ENCODE measurements at places on chromosomes 4 and X. TPM values are rescaled to one million over a fixed set of nuclear protein-coding genes. Genes with fewer than 3 reads are reported as not detected.

CDS1 gene
- 2.2 TPM for total RNA-seq

HMX1 gene
- total RNA-seq = not detected

EDA gene
- 2.1 TPM for total RNA-seq

BMP2K gene
- 7.3 TPM for total RNA-seq

TRPC5OS gene
- total RNA-seq = not detected

CBR4 gene
- 22.4 TPM for total RNA-seq

GABRG1 gene
- total RNA-seq = not detected

ASMT gene
- not detected for total RNA-seq

F8A1 gene
- total RNA-seq = 16.8 TPM

GAGE12E gene
- not detected for total RNA-seq

COX18 gene
- total RNA-seq = 50.4 TPM

PLP2 gene
- 8.3 TPM for total RNA-seq

CXCL10 gene
- total RNA-seq = not detected

TMEM150C gene
- 5.6 TPM for total RNA-seq

KIAA1210 gene
- total RNA-seq = not detected

TIGD2 gene
- 14.0 TPM for total RNA-seq

PLP1 gene
- 0.07 TPM for total RNA-seq

ADGRL3 gene
- 8.0 TPM for total RNA-seq

CCDC120 gene
- total RNA-seq = 6.2 TPM

SGMS2 gene
- total RNA-seq = 3.3 TPM

ADH7 gene
- total RNA-seq = not detected

CT45A2 gene
- not detected for total RNA-seq

OTC gene
- total RNA-seq = not detected

MAGED2 gene
- total RNA-seq = 778 TPM

ASB12 gene
- 0.24 TPM for total RNA-seq

MSMO1 gene
- total RNA-seq = 65.8 TPM

HMGN5 gene
- total RNA-seq = 7.8 TPM

ALAS2 gene
- 4.3 TPM for total RNA-seq

TLR2 gene
- 0.09 TPM for total RNA-seq

C4orf51 gene
- total RNA-seq = not detected

GYG2 gene
- total RNA-seq = 58.0 TPM

ACE2 gene
- total RNA-seq = 1.4 TPM

SPANXN3 gene
- not detected for total RNA-seq

PPARGC1A gene
- 23.9 TPM for total RNA-seq

PPP1R2C gene
- not detected for total RNA-seq

IGFBP7 gene
- total RNA-seq = 66.1 TPM

GNPDA2 gene
- total RNA-seq = 10.0 TPM

MAMLD1 gene
- total RNA-seq = 0.18 TPM

LDB2 gene
- 7.4 TPM for total RNA-seq

GLUD2 gene
- 0.18 TPM for total RNA-seq

TAF7L gene
- total RNA-seq = not detected

DOCK11 gene
- 11.0 TPM for total RNA-seq

CXorf58 gene
- total RNA-seq = 0.21 TPM

ARHGAP36 gene
- total RNA-seq = not detected

LRP2BP gene
- 0.63 TPM for total RNA-seq

FRMD7 gene
- total RNA-seq = not detected

SLC49A3 gene
- 1.9 TPM for total RNA-seq

CXCL11 gene
- not detected for total RNA-seq

PWWP3B gene
- total RNA-seq = 20.9 TPM

DCAF8L2 gene
- not detected for total RNA-seq

DCX gene
- 0.53 TPM for total RNA-seq
